Stimulated activated CD4-positive, alpha-beta T cell treated with anti-CD3 and anti-CD28 coated beads, Interleukin-1b, Interleukin-23, amount 100 ng/mL, for 1 hour (primary cell): ENCODE measurements at places on chromosomes 6 and 20.

DNA sequence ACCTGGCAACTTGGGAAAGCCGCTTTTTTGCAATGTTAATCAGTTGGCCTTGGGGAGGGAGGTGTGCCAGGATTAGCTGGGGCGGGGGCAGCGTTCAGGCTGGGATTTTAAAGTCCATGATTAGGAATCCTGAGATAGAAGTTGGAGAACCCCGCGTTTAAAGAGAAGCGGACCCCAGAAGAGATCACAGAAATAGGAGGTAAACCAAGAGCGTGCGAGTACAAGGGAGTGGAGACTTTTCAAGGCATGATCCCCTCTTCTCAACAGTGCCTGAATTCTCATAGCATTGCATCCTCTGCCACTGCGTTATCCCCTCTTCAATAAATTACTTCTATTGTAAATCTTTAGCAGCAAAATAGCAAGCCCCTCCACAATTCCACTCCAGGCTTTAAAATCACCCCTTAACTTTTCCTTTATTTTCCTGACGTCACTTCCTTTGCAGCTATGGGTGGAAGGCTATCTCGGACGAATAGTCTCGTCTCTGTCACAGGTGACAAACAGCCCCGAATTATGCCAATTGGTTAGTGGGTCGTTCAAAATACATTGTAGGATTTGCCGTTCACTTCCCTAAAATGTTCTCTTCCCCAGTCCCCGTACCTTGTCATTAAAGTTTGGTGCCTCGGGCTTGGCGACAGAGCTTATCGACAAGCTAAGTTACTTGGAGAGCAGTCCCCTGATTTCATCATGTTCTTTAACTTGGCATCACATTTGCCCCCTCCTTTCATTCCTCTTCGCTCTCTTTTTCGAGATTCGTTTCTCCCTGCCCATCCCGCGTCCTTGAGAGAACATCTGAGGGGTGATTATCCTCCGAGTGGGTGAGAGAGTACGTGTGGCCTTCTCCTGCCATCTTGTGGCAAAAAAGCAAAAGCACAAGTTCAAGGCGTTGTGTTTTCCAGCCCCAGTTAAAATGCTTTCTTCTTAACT is 17.1 kb downstream of the OR2B2 start:
- no peak for DNase-seq

DNA sequence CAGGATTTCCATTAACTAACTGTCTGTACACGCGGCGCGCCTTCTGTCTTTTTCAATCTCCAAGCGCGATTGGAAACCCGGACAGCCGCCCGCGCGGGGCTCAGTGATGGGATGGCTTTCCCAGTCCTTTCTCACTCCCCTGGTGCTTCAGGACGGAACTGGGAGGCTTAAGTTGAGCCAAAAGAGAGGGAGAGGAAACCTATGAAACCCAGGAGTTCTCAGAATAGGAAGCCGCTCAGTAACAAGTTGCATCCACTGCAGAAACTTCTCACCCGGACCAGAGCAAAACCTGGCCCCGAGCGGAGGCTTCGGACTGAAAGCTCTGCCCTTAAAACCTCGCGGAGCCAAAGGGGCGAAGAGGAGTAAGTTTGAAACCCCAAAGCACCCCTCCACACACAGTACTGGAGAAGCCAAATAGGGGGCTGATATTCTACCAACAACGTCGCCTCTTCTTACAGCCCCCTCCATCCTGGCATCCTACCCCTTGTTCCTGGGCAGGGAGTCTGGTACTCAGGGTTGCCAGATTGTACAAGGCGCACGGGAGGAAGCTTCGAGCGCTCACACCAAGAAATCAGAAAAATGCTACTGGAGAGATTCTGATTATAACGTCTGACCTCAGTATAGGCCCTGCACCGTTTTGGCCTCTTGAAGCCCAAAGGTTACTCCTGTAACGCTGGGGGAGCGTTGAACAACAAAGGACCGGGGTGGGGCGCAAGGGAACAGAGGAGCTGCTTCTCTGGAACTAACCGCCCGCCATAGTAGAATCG is 906 bp upstream of the COL12A1 start:
- DNase-seq = no peak

- DNase-seq = no peak
These were observed 126.0 kb upstream of the ADGRF1 start for GRCh38 chr6:47168180-47168579.

DNA sequence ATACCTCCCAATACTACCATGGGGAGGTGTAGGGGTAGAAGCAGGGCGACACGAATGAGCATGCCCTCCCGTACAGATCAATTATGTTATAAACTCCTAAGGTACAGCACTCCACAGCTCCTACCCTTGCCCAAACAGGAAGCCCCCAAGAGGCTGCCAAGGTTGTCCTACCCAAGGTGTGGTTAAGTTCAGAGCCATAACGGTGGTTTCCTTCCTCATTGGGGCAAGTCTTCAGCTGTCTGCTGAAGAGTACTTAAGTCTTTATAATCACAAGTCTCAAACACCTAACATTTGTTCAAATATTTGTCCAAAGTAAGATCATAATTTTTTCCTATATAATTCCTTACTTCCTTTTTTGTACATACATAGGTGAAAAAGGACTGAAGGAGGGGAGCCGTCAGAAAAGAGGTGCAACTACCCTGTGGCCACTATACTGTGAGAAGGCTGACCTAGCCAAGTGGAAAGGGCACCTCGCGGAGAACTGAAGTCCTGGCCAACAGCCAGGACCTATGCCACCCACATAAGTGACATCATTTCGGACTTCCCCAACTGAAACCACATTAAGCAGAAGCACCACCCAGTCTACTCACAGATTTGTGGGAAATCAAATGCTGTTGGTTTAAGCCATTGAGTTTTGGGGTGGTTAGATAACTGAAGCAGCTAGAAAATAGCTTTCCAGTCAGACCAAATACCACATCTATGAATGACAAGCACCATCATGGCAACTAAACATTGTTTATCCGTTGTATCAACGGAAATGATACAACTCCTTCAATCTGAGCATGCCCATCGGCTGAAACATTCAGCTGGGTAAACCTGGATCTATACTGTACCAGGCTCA is 2.9 kb upstream of the RAB22A start:
- peak; percentile 52 for DNase-seq

- no peak for DNase-seq
These were observed 97.2 kb upstream of the TNFAIP3 start for GRCh38 chr6:137769797-137770362.

GRCh38 chr20:35111141-35111888 is 18.7 kb upstream of the TRPC4AP start:
- no peak for DNase-seq

DNA sequence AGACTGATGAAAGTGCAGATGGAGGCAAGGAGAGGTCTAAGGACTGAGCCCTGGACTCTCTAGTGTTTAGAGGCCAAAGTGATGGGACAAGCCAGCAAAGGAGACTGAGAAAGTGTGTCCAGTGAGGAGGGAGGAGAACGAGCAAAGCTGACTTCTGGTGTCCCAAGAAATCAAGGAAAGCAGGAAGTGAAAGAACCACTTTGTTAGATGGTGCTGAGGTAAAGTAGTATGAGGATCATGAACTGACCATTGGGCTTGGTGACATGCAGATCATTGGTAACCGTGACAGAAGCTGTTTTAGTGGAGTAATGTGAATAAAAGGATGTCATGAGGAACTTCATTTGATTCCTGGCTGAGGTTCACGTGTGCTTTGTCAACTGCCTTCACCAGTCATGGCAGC is 108.4 kb downstream of the SLX4IP start:
- DNase-seq = no peak

DNA sequence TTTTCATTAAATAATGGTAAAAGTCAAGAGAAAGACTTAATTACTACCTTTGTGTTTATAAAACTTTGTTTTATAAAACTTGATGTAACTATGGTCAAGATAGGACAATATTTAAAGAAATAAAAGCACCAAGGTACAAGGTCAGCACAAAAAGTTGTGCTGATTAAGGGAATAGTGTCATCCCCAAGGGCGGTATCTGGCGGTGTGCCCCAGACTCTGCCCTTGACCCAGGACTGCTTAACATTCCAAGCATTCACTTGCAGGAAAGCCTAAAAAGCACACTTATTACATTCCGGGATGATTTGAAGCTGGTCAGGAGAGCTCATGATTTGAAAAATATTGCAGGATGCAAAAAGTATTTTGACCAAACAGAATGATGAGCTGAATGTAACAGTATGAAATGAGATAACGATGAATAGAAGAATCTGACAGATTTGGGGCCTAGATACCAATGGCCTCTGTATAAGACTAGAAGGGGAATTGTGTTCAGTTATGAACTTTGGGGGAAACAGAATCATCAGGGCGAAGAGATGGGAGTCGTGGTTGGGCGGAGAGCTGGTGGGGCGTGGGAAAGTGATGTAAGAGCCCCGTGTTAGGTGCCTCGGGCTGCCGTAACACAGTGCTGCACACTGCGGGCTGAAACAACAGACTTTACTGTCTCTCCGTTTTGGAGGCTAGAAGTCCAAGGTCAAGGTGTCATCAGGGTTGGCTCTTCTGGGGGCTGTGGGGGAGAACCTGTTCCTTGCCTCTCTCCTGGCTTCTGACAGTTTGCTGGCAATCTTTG is 77.2 kb downstream of the CDC5L start:
- no peak for DNase-seq

GRCh38 chr6:72035966-72036365 is 149.6 kb downstream of the RIMS1 start:
- DNase-seq = no peak
